ENCODE measurements at places on chromosomes 3 and 15.

DNA sequence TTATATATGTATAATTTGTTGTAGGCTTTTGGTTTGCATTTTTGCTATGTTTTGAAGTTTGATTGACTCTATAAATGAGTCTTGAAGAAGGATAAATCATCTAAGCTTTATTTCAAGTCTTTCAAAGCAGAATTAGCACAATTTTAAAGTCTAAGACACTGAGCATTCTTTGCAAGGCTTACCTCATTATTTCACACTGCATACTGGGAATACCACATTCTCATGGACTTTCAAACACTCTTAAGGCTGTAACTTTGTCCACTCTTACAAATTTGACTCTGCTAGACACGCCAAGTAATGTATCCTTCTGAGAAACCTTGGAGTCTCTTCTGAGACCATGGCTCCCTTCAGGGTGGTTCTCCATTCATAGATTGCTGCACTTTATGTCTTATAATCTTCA lies 281.3 kb upstream of the COL8A1 start:
- no peak for DNase-seq

GRCh38 chr3:193869221-193870201 lies 266.4 kb upstream of the HES1 start:
- no peak for DNase-seq

DNA sequence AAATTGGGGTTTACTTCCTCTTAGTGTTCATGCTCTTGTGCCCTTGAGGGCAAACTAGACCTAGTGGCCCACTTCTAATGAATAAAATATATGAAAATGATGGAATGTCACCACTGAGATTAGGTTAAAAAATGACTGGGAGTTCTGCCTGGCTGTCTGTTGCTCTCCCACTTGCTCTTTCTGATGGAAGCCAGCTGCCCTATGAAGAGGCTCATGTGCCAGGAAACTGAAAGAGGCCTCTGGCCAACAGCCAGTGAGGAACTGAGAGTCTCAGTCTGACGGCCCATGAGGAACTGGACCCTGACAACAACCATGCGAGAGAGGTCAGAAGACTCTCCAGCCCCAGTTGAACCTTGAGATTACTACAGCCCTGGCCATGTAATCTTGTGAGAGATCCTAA lies 107.1 kb upstream of the FHIT start:
- DNase-seq: no peak

DNA sequence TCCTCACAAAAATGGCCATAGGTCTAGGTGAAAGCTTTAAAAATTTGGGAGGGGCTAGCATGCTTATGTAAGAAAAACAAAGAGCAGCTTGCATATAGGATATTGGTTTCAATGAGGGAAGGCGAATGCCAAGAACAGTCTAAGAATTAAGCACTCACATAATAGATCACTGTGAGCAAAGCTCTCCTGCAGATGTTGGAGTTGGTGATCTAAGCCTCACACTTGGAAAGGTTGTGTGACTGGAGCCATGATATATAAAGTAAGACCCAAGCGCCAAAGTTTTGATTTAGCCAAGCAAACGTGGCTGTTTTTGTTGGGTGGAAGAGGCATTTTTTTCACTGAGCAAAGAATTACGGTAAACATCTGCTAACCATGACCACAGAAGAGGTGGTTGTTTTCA lies 237.5 kb downstream of the FOXP1 start:
- DNase-seq: no peak

DNA sequence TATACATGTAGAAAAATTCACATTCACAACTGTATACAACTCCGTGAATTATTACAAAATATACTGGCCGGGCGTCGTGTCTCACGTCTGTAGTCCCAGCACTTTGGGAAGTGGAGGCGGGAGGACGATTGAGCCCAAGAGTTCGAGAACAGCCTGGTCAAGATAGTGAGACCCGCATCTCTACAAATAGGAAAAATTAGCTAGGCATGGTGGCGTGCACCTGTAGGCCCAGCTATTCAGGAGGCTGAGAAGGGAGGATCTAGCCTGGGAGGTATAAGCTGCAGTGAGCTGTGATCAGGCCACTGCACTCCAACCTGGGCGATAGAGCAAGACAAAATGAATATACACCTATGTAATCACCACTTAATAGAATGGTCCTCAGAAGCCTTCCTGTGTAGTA lies 1.3 kb downstream of the RAD51 start:
- DNase-seq: no peak

- no peak for DNase-seq
These were observed 20.6 kb upstream of the ARHGEF26 start for GRCh38 chr3:154100556-154100955.

DNA sequence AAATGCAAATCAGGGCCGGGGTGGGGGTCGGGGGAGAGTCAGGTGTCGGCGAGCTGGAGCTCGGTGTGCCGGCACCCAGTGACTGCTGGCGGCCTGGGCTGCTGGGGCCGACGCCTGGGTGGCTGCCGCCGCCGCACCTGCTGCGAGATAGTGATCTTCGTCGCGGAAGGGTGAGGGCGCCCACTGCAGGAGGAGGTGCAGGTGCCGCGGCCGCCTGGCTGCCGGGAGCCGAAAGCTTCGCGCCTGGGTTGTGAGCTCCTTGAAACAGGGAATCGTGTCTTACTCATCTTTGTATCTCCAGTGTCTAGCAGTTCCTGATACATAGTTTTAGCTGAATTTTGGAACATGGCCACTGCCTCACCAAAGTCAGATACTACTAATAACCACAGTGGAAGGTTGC lies 64.0 kb upstream of the CPOX start:
- no peak for DNase-seq

- no peak for DNase-seq
These were observed 23.5 kb downstream of the DNAH1 start for GRCh38 chr3:52339612-52340011.
